RCC 7860 (cell line): ENCODE measurements at places on chromosomes 1 and 21.
A peak's percentile ranks its signal among the peaks of the same experiment; 100 is the strongest.

DNA sequence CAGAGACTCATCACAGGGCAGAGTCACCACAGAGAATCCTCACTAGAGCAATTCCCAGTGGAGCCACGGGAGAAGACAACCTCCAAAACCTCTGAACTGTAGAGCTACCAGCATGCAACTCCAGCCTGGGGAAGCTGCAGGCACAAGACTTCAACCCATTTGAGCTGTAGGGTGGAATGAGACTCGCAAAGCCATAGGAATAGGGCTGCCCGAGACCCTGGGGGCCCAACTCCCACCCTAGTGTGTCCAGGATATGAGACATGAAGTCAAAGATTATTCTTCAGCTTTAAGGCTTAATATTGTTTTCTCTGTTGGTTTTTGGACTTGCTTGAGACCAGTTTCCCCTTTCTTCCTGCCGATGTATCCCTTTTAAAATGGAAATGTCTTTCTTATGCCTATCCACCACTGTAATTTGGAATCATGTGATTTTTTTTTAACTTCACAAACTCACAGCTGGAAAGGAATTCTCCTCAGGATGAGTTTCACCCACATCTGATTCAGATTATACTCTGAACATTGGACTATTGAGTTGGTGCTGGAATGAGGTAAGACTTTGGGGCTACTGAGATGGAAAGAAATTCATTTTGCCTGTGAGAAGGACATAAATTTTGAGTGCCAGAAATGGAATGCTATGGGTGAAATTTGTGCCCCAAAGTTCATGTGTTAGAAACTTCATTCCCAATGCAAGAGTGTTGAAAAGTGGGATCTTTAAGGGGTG, 59.6 kb upstream of the ST6GALNAC5 start:
- no peak for DNase-seq

DNA sequence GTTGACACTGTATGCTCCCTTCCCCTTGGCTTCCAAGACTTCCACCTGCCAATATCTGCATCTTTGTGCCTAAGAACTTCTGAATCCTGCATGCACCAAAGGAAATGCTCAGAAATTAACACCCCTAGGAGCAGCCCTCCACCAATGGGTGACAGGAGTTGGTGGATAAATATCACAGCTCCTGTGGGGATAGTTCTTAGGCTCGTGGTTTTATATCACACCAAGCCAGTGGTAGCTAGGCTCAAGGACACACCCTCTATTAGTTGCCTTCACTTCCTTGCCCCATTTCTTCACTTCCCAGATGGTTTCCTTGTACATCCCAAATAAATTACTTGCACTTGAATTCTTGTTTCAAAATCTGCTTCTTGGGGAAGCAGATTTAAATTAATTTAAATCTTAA, 16.9 kb upstream of the CDC14A start:
- DNase-seq, result no peak

GRCh38 chr1:91091812-91092211, 70.0 kb upstream of the ZNF644 start:
- DNase-seq, result peak; percentile 31

DNA sequence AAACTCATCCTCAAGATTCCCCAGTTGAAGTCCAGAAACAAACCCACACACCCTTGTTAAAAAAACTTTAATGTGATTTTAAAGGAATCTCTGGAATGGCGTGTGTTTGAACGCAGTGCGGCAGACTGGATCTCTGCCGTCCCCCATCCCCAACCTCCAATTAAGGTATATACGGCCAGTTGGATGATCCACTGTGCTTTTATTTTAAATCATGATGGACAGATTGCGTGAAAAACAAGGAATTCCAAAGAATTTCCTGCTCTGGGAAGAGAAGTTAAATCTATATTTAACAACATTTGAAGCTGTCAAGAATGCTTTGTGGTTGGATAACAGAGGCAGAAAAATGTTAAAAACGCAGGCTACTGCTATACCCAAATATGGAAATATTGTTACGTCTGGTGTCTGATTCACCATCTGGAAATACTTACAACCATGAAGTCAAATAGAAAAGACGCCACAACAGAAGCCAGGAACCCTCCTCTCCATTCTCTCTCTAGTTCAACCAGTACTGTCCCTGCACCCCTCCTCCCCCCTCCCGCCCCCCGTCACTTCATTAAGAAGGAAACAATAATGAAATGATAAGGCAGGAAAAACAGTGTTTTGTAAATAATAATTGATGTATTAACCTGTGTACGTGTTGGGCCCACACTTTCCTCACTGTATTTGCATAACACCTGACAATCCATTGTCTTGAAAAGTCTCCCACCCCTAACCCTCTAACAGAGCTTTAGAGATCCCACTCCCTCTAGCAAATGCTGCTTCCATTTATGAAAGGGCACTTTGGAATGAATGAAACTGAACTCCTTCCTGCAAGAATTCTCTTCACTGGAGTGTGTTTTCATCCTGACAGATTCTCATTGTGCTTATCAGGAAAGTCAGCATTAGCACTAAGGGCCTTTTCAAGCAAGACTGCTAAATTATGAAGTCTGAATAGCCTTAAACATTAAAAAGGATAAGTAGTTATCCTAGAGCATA, 2.0 kb upstream of the CCN1 start:
- peak; percentile 93 for DNase-seq

GRCh38 chr1:180228648-180229482, 1.2 kb upstream of the LHX4 start:
- DNase-seq, result no peak

DNA sequence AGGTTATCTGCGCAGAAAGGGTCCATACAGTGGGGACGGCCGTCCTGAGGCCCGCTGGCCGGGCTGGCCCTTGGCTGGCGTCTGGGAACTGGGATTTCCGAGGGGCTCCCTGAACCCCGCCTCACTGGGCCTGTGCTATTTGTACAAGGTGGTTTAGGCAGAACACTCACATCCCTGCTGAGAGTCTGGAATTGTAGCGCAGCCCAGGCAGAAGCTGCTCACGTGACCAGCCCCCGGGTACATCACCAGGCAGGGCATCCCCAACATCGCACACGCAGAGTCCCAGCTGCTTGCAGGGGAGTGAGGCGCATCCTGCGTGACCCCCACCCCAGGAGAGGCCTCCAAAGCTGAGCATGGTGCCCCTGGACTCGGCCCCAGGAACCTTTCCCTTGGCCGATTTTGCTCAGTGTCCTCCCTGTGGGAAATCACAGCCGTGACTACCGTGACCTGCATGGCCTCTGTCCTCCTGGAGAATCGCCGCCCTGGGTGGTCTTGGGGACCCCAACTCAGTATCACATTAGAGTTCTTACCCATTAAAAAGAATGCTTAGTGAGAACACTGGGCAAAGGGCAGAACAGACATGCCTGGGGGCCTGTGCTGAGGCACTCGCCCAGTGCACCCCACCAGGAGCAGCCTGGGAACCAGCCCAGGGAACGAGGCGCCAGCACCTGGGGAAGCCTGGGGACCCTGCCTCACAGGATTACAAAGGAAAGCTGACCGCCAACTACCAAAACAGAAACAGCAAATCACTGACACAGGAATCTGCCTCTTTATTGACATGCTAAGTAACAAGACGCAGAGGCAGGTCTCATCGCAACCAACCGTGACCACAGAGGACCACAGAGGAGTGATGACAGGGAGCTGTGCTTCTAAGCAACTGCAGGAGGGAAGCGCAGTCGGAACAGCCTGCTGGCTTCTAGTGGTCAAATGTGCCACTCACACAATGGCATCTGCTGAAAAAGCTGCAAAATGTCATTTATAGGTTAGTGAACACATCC, 33.5 kb downstream of the UBE2G2 start:
- no peak for DNase-seq

DNA sequence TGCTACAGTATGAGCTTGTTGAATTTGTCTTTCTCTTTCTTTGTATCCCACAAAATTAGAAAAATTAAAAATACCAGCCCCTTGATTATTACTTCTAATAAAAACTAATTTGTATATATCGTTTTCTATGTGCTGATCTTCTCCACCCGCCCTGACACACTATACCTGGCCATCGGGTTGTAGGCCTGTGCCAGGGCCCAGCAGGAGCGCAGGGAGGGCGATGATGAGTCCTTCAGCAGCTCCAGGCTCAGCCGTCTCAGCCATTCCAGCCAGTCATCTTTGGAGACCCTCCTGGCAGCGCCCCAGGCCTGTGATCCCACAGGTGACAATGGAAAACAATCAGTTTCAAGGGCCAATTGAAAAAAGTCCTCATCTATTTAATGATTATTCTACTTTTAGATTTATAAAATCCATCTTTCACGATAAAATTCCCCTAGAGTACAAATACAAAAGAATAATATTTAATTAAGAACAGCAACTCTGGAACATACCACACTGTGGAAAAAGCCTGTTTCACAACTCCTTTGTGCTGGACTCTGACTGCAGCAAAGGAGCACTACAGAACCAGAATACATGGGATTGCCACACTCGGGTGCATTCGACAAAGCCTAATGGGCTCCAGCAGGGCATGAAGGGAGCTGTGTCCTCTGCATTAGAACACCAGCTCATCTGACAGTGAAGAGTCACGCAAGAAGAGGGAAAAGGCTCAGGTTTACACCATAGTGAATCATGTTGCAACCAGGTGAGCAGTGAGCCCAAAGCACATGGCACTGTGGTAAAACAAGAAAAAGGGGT, 15.4 kb downstream of the ANGPTL7 start:
- no peak for DNase-seq
